Bladder microvascular endothelial cell (primary cell): ENCODE measurements at places on chromosomes 6 and 20. TPM values are rescaled to one million over a fixed set of nuclear protein-coding genes. Genes with fewer than 3 reads are reported as not detected.

The AKAP7 gene
- 1.8 and 2.9 TPM in 2 replicates for total RNA-seq

The ZNF391 gene
- total RNA-seq: 0.16 and 0.50 TPM in 2 replicates

The ENPP5 gene
- not detected in 2 replicates for total RNA-seq

The TAAR2 gene
- total RNA-seq: not detected in 2 replicates

The HLA-DRB1 gene
- 4.2 and 55.4 TPM in 2 replicates for total RNA-seq

The PTCRA gene
- total RNA-seq: not detected in 2 replicates

The OLIG3 gene
- total RNA-seq: not detected in 2 replicates

The OOEP gene
- not detected in 2 replicates for total RNA-seq

The RCAN2 gene
- 0.63 and 3.2 TPM in 2 replicates for total RNA-seq
